ENCODE measurements at places on chromosomes 3 and 15. TPM values are rescaled to one million over a fixed set of nuclear protein-coding genes. Genes with fewer than 3 reads are reported as not detected.

Gene COL7A1
- total RNA-seq = 23.6 TPM

Gene CHRNA7
- total RNA-seq = 0.22 TPM

Gene DLEC1
- total RNA-seq = under 0.01 TPM

Gene CLDN18
- not detected for total RNA-seq

Data from placental pericyte (primary cell).